ENCODE measurements at places on chromosomes 12 and 14.

DNA sequence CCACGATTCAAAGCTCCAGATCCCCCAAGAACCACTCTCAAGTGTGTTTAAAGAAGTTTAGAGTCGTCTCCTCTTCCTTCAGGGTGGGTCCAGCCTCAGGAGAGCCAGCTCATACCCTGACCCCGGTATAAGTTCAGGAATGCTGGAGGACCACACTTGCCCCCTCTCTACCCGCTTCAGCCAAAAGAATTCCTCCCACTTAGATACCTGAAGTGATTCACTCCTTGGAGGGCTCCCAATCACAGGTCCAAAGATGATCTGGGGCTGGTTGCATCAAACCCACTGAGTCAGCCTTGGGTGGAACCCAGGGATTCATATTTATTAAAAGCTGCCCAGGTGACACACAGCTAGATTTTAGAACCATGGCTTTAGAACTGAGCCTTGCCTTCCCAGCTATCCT lies 133.5 kb upstream of the PARP11 start:
- no peak for DNase-seq

GRCh38 chr12:46158501-46158900 lies 110.3 kb downstream of the SLC38A1 start:
- no peak for DNase-seq

GRCh38 chr14:55769877-55770276 lies 189.9 kb downstream of the KTN1 start:
- DNase-seq = no peak

- DNase-seq = peak; percentile 10
Measured at GRCh38 chr14:60092526-60092920, 800 bp downstream of the PCNX4 start.

- DNase-seq = no peak
Measured at GRCh38 chr12:12147111-12147510, 76.4 kb downstream of the BCL2L14 start.

- peak; percentile 20 for DNase-seq
Measured at GRCh38 chr12:42809226-42809625, 219.7 kb upstream of the PRICKLE1 start.

GRCh38 chr12:54991161-54991990 lies 6.8 kb upstream of the TESPA1 start:
- no peak for DNase-seq

DNA sequence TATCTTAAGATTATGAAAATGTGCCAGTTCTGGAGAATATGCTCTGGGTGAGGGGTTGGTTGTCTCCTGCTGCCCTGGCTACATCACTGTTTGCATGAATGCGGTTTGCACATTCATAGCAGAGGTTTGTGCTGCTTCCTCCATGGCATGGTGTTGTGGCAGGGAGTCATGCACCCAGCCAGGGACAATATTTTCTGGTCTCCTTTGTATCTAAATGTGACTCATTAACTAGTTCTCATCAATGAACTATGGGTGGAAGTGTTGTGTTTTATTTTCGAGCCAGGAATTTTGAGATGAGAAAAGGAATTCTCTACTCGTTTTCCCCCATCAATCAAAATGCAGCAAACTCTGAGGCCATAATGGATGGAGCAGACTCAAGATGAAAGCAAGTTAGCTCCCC lies 527.3 kb downstream of the SNAPC1 start:
- DNase-seq = peak; percentile 27

DNA sequence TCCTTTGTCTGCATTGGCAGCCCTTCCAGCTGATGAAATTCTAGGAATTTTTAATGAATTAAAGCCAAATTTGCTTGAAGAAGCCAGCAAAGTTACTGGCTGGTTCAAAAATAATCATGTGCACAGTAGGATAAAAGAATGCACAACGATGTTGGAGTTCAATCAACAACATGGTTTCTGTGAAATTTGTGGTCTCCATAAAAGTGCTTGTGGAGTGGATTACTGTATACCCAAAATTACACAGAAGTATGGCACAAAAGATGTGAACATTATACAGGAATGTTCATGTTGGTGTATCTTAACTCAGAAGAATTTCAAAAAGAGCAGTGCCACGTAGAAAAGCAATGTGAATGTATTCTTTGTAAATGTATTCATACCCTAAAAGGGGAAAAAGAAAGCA lies 105.0 kb upstream of the METAP2 start:
- DNase-seq = no peak

GRCh38 chr14:102392506-102392905 lies 29.8 kb downstream of the TECPR2 start:
- no peak for DNase-seq

- DNase-seq = no peak
Measured at GRCh38 chr12:104764225-104765091, 193.6 kb downstream of the SLC41A2 start.

DNA sequence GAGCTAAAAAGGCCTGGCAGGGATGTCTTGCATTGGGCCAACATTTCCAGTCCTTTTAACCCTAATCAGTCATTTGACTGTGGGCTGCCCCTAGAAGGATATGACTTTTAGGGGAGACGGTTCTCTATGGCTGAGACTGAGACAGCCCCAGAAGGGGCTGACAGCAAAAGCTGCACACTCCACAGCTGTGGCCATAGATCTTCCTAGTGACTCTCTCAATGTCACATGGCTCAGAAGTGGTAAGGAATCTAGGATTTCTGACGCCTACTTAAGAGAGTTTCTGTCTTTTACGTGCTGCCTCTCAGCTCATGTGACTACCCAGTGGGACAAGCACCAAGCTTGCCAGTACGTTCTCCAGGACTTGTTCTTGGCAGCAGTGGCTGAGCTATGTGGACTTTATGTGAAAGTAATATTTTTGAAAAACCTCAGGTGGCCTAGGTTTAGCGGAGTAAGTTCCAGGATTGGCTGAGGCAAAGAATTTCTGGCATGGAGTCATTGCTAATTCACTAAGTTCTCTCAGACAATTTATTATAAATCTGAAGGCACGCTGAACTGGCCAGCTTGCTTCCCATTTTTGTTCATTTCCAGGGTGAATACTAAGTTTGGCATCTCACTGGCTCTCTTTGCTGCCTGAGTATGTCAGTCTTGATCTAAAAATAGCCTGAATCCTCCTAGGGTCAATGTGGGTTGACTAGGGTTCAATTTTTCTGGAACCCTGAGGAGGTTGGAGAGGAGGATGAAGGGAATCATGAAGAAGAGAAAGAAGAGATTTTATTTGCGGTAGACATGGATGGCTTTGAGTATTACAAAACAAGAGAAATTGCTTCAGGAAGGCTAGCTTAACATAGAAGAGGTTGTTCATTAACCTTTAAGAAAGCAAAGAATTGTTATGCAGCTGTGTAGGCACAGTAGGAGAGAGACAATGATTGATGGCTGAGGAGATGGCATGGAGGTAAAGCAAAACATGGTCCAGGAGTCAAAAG lies 271.8 kb downstream of the AEBP2 start:
- DNase-seq = no peak
